GM12891 (cell line): ENCODE measurements at places on chromosomes 2 and 18.

- DNase-seq: no peak
These were observed 100.7 kb upstream of the MCFD2 start for GRCh38 chr2:47016172-47016913.

DNA sequence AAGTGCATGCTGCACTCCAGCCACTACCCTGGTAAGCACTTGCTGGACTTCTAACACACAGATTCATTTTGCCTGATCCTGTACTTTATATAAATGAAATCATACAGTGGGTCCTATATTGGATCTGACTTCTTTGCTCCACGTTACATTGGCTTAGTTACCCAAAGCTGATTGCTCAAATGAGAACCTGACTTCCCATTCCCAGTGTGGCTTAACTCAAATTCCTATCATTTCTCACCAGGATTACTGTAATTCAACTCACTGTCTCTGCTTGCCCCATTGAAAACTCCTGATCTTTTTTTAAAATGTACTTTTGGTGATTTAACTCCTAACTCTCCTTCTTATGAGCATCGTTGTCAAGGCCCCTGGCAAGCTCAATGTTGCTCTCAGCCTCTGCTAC is 1.4 kb downstream of the RSAD2 start:
- no peak for DNase-seq

- DNase-seq: no peak
These were observed 30.0 kb upstream of the CHMP3 start for GRCh38 chr2:86593266-86593665.

DNA sequence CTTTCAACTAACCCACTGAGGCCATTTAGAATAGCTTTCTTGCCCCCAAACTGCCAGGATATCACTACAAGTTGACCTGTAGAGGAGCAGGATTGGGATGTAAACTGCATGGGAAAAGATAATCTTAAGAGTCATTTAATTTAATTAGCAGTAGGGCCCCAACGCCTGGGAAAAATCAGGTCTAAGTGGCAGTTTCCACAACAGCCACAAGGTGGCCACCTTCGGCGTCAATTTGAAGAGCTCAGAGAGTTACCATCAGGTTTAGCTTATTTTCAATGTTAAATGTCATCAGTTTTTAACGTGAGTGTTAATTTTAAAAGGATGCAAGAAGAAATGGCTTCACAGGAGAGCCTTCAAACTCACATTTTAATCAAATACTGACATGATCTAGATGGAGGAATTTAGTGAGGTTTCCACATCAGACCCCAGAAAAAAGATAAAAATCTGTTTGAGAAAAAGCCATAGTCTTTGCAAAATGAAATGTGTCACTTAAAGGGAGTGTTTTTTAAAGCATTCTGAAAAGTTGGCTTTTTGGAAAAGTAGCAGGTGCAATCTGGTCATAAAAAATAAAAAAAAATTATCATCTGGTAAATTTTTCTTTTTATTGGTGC is 77.3 kb upstream of the UPP2 start:
- no peak for DNase-seq

DNA sequence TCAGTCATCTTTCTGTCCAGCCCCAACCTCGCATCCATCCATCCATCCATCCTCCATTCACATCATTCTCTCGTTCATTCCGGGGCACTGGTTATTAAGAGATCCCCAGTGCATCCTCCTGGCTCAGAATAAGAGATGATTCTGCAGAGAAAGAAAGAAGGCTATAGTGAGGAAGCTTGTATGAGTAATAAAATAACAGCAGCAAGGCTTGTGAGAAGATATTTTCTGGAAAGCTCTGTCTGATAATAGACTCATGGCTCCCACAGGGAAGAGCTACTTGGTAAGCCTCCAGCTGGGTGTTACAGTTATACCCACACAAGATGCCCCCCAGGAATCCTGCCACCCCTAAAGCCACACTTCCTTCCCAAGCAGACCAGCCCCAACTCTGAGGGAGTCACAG is 143.2 kb downstream of the MTCL1 start:
- DNase-seq: no peak

DNA sequence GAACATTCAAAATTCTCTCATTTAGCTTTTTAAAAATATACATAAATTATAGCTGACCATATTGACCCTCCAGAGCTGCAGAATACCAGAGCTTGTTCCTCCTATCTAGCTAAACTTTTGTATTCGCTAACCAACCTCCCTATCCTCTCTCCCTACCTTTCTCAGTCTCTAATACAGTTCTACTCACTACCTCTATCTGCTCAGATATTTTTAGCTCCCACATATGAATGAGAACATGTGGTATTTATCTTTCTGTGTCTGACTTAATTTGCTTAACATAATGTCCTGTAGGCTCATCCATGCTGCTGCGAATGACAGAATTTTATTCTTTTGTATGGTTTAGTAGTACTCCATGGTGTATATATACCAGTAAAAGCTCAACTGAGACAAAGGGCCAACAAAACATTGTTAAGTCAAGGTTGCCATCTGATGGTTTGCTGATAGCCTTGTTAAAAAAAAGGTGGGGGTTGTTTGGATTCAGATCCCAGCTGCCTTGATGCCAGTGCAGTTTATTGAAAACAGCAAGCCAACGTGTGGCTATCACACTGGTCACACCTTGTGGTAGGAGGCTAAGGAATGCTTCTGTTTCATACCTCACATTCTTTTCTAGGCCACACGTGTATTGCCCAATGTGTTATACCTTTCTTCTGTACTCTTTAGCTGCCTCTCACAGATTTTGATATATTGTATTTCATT is 101.5 kb downstream of the VWA3B start:
- no peak for DNase-seq

DNA sequence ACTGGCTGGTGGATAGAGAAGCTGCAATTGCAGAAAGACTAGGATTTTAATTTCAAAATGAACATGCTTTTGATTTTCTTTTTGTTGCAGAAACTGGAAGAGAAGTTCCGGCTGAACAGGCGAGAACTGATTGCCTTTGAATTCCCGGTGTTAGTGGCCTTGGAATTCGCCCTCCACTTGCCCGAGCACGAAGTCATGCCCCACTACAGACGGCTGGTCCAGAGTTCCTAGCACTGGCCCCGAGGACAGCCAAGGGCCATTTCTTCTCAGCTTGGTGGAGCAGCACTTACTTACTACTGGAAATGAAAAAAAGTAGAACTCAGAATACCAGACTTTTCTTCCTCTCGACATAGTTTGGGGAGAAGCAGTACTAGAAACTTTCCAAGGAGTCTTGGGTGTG is 121.9 kb downstream of the CABLES1 start:
- no peak for DNase-seq

DNA sequence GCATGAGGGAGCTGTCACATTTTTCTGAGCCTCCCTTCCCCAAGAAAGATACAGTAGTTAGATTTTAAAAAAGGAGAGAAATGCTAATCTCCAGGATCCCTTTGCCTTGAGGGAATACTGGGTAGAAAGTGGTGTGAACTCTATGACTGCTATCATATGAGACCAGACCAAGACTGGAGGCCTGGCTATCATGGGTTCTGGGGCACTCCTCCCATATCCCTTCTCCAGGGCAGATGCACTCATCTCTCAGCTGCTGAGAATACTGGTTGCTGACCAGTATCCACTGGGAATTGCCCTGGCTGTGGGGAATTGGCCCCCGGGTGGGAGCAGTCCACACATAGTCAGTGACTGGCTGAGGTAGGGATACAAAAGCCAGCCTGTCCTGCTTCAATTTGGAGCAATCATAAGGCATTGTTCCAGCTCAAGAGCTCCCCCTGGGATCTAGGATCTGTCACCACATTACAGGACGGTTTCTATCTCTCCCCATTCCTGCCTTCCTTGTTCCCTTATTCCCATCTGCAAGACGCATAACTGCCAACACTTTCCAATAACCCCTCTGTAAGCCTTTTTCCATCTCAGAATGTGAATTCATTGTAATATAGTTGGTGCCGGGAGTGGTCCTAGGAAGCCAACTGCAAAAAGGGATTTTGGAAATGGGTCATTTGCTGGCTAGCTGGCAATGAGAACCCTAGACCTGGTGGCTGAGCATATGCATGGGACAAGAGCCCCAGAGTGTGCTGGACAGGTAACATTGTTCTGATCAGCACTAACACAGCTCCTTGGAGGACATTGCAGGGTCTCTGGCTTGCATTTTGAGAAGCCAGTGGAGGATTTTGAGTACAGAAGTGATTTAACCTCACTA is 35.4 kb upstream of the REEP1 start:
- DNase-seq: no peak

DNA sequence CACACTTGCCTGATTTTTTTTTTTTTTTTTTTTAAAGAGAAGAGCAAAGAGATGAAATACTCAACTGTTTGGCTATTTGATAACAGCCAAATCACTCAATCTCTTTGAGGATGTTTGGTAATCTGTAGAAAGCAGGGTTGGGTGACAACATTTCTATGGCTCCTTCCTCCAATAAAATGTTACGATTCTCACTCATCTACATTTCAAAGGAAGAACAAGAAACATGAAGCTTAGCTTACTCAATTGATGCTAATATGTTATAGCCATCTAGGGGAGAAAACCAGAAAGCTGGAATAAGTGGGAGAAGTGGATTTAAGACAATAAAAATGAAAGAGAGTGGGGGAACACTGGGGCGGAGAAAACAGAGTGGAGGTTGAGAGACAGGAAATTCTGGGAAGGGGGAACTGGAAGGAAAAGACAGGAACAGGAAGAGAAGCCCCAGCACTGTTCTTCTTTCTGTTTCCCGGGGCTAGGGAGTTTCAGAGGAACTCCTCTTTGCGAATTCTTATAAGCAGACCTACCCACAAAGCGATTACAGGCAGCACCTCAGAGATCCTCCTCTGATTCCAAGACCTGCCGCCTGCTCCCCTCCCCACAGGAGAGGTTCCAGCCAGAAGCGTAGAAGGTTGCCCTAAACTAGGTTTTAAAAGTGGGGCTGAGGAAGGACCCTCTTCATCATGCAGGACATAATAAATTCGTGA is 13.3 kb downstream of the ST3GAL5 start:
- no peak for DNase-seq

DNA sequence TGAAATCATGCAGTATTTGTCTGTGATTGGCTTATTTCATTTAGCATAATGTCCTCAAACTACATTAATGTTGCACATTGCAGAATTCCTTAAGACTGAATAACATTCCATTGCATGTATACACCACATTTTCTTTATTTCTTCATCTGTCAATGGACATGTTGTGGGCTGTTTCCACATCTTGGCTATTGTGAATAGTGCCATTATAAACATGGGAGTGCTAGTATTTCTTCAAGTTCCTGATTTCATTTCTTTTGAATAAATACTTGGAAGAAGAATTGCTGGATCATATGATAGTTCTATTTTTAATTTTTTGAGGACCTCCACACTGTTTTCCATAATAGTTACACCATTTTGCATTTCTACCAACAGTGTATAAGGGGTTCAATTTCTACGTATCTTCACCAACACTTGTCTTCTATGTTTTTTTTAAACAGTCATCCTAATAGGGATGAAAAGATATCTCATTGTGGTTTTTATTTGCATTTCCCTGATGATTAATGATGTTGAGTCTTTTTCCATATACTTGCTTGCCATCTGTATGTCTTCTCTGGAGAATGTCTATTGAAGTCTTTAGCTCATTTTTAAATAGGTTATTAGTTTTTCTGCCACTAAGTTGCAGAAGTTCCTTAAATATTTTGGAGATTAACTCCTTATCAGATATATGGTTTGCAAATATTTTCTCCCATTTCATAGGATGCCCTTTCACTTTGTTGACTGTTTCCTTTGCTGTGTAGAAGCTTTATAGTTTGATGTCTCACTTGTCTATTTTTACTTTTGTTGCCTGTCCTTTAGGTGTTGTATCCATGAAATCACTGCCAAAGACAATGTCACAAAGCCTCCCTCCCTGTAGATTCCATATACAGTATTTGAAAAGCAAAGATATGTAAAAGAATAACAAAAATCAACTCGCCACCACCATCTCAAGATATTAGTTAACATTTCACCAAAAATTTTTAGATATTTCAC is 14.6 kb downstream of the FBXO11 start:
- no peak for DNase-seq

DNA sequence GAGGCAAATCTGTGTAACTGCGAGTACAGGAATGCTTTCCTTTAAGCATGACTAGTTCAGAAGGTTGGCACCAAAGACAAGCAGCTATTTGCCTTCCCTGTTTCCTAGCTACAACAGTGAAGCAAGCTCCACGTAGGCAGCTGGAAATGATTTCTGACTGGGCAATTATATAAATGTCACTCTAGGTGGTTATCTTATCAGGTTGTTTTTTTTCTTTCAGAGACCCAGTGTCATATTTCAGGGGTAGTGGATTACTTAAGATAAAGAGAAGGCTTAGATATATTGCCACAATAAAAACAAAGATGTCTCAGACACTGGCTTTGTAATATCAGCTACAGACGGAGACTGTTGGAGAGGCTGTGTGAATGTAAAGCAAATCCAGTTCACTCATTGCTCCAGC is 748.9 kb upstream of the NXPH2 start:
- DNase-seq: no peak

GRCh38 chr2:197946562-197946961 is 142.2 kb downstream of the PLCL1 start:
- no peak for DNase-seq

DNA sequence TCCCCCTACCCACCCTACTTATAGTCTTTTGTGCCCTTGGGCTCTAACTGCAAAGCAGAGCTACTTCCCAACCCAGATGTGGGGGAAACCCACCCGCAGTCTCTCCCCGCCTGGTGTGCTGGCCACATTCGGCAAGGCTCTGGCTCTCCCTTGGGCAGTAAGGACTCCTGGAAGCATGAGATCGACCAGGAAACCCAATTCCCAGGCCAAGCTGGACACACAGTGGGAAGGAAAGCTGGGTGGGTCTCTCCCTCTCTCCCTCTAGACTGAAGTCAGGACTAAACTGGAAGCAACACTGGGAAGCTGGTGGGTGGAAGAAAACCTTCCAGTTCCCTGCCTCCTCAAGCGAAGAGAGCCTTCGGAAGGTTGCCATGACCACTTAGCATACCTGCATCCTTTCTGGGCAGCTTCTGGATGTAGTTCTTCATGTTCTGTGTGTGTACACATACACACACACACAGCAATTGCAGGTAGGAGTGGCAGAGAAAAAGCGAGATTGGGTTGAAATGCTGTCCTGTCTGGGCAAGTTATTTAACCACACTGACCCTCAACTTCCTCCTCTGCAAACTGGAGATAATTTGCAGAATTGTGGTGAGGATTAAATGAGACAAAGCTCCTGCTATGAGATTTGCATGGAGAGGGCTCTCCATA is 33.9 kb downstream of the ZBTB7C start:
- no peak for DNase-seq

DNA sequence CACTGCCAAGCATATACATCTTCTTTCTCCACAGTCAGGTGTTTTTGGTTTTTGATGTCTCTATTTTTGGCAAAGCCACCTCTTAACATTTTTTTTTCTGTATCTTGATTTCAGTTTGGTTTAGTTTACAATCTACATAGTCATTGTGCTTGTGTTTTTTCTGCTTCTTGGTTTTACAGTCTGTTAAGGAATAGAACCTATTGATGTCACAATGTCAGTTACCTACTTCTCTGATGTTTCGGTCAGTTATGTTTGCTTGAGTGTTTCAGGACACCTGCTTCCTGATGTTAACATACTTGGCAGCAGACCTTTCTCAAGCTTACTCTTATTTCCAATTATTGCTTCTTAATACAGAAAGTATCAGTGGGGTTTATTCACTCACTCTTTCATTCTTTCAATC is 253.3 kb downstream of the SPAG16 start:
- no peak for DNase-seq
